ENCODE measurements at places on chromosomes 6 and 20.

DNA sequence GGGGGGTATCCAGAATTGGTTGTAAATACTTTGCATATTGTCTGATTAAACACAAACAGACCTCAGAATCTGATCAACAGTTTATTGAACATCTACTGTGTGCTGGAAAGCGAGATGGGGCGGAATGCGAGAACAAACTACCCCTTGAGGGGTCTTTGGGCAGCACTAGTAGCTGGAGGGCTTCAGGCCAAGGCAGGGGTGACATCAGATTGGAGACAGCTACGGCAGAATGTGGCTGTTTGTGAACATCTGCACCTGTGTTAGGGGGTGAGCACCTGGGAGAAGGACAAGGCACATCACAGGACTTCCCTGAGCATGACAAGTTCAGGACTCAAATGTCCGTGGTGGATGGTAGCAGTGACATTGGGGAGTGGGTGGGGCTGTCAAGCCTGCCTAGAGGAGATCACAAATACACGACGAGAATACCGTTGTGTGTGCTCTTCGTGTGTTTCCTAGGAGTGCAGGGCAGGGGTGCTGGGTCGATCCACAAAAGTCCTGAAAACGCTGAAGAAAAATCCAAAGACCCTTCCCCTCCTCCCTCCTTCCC lies 59.5 kb downstream of the SRC start:
- no peak for DNase-seq

- DNase-seq, result no peak
Measured at GRCh38 chr6:126300735-126301134, 39.2 kb upstream of the CENPW start.

- no peak for DNase-seq
Measured at GRCh38 chr6:158628542-158628941, 16.0 kb downstream of the DYNLT1 start.

- no peak for DNase-seq
Measured at GRCh38 chr6:112287577-112288225, 33.3 kb upstream of the LAMA4 start.

DNA sequence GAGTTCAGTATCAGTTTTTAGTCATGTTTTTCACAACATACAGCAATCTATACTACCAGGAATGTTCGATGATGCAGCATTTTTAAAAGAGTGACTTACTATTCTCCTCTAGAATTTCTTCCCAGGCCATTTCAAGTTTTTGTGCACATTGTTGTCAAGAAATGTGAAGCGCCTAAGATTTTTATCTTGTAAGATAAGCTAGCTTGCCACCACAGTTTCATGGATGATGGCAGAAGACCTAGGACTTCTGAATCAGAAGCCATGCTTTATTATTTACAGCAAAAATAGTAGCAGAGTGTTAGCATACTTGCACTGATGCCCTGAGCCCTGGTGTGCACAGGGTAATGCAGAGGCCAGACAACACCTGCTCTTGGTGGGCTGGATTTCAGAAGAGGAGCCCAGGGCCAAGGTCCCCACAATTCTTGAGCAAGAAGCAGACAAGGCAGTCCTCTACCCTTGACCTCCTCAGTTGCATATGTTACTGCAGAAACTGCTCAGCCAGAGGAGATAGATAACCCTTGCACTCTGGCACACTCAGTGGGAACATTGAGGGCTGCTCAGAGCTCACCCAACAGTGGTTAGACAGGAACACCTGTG lies 99.2 kb downstream of the QKI start:
- no peak for DNase-seq

DNA sequence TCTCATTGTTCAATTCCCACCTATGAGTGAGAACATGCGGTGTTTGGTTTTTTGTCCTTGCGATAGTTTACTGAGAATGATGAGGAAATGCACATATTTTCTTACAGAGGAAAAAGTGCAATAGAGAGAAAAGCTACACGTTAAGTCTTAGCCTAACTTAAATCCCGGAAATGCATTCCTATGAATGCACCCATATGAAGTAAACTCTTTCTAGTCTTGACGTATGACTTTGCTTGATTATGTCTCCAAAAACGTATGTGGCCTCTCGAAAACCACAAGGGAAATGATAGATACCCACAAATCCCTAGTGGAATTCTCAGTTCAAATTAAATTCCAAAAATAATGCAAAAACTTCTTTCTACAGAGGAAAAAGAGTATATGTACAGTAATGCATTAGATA lies 90.7 kb upstream of the SASH1 start:
- DNase-seq, result no peak

Measured in NCI-H446 (cell line).